ENCODE measurements at places on chromosomes 2 and 18.
A peak's percentile ranks its signal among the peaks of the same experiment; 100 is the strongest.

- no peak for DNase-seq
Measured at GRCh38 chr2:30613001-30613400, 166.0 kb downstream of the LCLAT1 start.

- no peak for DNase-seq
Measured at GRCh38 chr2:197010200-197011020, 83.9 kb upstream of the PGAP1 start.

DNA sequence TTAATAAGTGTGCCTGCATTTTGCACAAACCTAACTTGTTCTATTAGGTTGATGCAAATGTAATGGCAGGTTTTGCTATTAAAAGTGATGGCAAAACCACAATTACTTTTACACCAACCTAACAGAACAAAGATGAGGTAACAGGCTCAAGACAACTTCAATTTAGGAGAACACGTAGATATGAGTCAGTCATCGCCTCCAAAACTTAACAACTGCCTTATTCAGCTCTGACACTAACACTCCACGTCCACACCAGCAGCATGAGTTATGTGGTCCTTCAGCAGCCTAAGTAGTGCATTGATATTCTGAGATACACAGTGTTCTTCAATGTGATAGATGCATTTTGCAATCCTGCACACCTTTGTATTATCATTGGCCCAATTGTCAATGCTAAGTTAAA, 1175.1 kb upstream of the ACVR2A start:
- no peak for DNase-seq

DNA sequence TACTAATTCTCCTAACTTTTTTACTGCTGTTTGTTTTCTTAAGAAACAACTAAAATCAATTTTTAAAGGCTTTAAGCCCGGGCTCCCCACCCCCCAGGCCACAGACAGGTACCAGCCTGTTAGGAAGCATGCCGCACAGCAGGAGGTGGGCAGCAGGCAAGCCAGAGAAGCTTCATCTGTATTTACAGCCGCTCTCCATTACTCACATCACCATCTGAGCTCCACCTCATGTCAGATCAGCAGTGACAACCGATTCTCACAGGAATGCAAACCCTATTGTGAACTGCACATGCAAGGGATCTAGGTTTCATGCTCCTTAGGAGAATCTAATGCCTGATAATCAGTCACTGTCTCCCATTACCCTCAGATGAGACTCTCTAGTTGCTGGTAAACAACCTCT, 517.0 kb downstream of the NRXN1 start:
- DNase-seq, result peak; percentile 9

- DNase-seq, result no peak
Measured at GRCh38 chr2:39266139-39266805, 22.5 kb upstream of the CDKL4 start.

GRCh38 chr2:12261986-12262680, 454.6 kb upstream of the TRIB2 start:
- DNase-seq, result no peak

- no peak for DNase-seq
Measured at GRCh38 chr2:73033142-73033765, 38.3 kb downstream of the SFXN5 start.

- DNase-seq, result peak; percentile 50
Measured at GRCh38 chr2:207930747-207931146, 94.6 kb downstream of the PLEKHM3 start.

- DNase-seq, result no peak
Measured at GRCh38 chr2:169546756-169547155, 26.9 kb downstream of the FASTKD1 start.

- DNase-seq, result no peak
Measured at GRCh38 chr2:39947294-39948015, 168.4 kb upstream of the THUMPD2 start.

GRCh38 chr2:108833219-108833618, 46.6 kb downstream of the CCDC138 start:
- no peak for DNase-seq

GRCh38 chr2:165163761-165164160, 40.1 kb downstream of the SCN3A start:
- no peak for DNase-seq

DNA sequence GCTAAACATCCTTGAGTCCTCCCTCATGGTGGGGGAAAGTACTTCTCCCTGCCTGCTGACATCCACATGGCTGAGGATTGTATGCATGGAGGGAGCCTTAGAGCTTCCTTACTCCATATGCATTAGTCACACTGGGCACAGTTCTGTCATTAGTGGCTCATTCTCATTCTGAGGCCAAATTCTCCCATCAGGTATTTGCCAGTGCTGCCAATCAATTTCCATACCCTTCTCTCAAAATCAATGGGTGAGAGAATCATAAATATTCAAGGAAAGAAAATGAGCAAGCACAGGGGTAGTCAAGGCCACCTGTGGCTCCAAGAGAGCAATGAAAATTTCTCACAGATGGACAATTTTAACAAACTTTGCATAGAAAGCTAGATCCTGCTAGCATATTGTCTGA, 422.6 kb upstream of the SETBP1 start:
- DNase-seq, result no peak

DNA sequence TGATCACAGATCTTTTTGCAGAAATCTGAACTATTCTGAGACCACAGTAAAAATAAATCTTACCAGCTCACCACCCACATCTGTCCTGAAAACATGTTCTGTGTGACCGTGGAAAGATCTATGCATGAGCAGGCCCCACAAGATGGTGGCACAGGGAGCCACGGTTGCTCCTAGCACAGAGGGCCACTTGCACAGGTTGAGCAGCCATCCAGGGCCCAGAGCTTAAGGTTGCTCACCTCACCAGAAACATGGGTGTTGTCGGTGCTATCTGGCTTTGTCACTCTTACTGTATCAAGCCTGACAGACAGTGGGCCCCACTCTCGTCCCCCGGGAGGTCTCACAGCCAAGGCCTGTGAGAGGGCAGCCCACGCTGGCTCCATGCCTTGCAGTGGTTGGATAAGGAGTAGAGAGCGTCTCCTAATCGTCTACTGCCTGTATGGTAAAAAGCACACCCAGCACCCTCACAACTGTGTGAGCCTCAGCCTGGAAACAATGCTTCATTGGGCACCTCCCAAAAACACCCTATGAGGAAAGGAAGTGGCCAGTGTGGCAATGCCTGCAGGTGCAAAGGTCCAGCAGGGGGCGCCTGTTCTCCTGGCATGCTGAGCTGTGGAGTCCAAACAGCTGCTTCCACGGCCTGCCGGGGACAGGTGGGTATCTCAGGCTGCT, 19.6 kb downstream of the TUBB6 start:
- DNase-seq, result peak; percentile 84

- DNase-seq, result no peak
Measured at GRCh38 chr2:240642806-240643092, 17.5 kb downstream of the GPR35 start.

DNA sequence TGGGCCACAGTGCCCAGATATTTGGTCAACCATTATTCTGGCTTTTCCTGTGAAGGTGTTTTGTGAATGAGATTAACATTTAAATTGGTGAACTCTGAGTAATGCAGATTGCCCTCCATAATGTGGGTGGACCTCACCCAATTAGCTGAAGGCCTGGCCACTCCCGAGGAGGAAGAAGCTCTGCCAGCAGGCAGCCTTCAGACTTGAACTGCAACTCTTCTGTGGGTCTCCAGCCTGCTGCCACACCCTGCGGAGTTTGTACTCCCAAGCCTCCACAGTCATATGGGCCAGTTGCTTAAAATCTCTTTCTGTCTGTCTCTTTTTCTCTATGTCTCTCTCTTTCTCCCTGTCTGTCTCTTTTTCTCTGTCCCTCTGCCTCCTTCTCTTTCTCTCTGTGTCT, 262.7 kb downstream of the MYCN start:
- DNase-seq, result no peak

DNA sequence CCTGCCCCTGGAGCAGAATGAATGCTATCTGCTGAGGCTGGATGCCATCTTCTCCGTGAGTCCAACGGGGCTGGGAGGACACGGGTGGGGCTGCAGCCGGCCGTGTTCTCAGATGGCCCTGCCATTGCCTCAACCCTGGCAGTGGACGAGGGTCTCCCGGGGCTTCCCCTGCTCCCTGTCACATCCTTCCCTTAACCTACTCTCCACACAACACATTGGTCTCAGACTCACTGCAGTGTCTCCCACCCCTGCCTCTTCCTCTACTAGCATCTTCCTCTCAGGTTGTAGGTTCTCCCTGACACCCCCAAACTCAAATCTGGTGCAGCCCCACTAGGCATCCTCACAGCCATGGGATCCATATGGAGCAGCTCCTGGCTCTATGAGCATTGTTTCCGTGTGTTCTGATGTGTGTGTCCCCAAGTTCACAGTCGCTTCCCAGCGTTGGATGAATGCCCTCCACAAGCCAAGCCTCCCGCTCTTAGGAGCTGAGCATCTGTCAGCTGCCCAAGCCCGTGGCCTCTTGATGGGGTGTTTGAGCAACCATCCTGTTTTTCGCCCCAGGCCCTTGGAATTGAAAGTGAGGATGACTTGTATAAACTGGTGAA, 27.8 kb downstream of the OTOF start:
- DNase-seq, result no peak

DNA sequence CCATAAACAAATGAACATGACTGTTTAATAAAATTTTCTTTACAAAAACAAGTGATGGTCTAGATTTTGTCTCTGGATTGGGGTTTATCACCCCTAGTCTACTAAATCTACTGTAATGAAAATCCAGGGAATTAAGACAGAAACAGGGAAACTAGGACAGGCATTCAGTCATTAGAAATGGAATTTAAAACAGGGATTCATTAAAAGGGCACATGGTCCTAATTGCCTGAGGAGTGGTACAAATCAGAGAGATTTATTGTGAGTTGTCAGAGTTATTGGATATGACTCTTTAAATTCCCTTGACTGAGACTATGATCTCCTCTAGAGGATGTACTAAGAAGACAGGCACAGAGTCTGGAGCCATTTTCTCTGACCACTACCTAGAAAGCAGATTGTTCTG, 670.9 kb upstream of the GCFC2 start:
- no peak for DNase-seq

DNA sequence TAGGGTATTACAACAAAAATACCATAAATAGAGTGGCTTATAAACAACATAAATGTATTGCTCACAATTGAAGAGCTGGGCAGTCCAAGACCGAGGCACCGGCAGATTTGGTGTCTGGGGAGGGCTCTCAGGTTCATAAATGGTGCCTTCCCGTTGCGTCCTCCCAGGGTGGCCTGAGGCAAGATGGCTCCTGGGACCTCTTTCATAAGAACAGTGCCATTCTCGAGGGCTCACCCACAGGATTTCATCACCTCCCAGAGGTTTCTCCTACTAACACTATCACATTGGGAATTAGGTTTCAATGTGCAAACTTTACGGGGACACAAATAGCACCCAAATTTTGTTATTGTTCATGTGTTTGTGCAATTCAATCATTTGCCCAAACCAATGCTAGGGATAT, 793.5 kb upstream of the HS6ST1 start:
- DNase-seq, result no peak

DNA sequence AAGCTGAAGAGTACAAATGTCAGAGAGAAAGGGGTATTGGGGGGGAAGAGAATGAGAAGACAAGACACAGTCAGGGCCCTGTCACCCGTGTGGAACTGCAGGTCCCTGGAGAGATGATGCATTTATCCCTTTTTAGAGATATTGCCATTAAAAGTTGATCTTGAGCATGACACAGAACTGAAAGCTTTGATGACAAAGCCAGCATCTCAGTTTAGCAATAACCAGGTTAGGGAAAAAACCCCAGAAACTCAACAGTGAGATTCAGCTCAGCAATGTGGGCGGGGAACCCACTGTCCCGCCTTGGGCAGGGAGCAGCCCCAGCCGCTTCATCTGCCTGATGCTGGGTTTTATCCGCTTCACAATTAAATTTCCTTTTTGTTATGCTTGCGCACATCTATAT, 181.1 kb downstream of the NEDD4L start:
- DNase-seq, result no peak

DNA sequence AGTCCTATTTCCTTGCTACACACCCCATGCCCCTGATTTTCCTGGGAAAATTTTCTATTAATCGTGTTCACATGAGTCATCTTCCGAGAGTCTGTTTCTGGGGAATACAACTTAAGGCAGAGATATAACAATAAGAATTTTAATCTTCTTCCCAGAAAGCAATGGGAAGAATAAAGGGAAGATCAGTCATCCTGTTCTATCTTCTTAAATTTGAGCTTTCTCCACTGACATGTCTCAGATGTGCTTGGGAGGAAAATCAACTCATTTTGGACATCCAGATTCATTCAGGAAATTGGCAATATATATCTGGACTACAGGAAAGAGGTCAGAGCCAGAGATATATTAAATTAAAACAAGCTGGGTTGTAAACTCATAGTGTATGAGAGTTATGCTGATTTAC, 62.3 kb upstream of the SPAG16 start:
- DNase-seq, result no peak

DNA sequence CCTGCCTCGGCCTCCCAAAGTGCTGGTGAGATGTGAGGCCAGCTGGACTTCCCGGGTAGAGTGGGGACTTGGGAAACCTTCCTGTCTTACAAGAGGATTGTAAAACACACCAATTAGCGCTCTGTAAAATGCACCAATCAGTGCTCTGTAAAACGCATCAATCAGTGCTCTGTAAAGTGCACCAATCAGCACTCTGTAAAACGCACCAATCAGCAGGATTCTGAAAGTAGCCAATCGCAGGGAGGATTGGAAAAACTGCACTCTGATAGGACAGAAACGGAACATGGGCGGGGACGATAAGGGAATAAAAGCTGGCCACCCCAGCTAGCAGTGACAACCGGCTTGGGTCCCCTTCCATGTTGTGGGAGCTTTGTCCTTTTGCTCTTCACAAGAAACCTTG, 19.0 kb downstream of the RNF125 start:
- DNase-seq, result no peak

DNA sequence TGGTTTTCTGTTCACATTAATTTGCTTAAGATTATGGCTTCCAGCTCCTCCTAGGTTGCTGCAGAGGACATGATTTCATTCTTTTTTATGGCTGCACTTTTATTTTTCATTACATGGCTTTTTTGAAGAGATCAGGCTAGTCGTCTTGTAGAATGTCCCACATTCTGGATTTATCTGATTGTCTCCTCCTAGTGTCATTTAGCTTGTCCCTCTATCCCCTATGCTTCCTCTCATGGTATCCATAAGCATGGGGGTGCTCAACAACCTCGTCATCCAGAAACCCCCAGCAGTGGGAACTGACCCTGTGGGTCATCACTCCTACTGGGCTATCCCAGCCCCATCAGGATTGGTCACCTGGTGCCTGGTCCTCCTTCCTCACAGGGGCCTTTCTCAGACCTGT, 49.6 kb downstream of the SERTAD2 start:
- DNase-seq, result no peak

DNA sequence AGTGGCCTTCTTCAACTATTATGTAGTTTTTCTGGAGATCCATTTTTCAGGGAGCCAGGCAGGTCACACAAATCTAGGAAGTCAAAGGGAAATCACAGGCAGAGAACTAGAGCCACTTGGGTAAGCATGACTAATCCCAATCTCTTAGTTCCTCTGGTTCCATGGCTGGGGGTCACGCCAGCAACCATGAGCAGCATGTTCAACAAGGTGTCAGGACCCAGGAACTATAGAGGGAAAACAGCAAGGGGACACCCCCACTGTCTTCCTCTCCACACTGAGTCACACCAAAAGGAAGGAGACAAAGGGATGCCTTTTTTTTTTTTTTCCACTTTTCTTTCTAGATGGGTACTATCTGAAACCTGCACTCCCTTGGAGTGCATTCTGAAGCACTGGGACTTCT, 250.9 kb downstream of the OTX1 start:
- no peak for DNase-seq

- DNase-seq, result no peak
Measured at GRCh38 chr18:10188971-10189810, 265.2 kb upstream of the APCDD1 start.

Measured in nephron progenitor cell (in vitro differentiated cells).